Daoy (cell line): ENCODE measurements at places on chromosomes 11 and 22. TPM values are rescaled to one million over a fixed set of nuclear protein-coding genes. Genes with fewer than 3 reads are reported as not detected.

CYP2R1 gene
- total RNA-seq, result 9.8 and 20.0 TPM in 2 replicates

DNA sequence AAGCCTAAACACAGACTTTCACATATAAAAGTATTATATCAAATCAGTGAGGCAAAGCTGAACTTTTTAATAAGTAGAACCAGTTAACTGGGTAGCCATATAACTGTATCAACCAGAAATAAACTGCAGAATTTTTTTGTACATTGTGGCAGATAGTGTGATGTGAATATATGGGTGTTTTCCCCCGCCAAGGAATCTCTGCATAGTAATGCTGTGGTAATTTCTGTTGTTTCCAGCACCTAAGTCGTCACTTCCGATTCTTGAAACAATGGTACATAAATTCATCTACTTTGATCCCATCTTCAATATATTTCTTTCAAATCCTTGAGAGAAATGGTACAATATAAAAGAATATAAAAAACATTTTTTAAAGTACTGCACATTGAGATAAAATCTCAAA, 39.6 kb downstream of the NARS2 start:
- DNase-seq, result no peak

MRPL40 gene
- 46.2 and 60.5 TPM in 2 replicates for total RNA-seq

GRCh38 chr11:65288706-65289536, 25.7 kb upstream of the CDC42EP2 start:
- no peak for DNase-seq

ROBO4 gene
- total RNA-seq, result 0.69 and 3.6 TPM in 2 replicates

DNA sequence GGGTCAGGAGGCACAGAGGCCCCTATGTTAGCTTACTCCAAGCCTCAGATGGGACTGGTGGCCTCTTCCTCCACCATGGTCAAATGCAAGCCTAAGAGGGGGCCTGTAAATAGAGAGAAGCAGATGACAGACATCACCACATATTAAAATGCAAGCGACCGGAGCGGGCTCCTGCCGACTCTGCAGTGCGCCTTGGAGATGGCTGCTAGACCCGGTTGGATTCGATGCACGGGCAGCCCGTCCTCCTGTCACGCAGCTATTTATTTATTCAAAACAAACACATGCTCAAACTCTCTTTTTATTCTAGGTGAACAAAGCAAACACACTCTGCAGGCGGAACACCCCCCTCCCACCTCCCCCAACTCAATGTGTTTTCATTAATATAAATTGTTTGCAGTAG, 208.0 kb downstream of the DSCAML1 start:
- DNase-seq, result no peak

COMT gene
- 128 and 166 TPM in 2 replicates for total RNA-seq

LRRC74B gene
- total RNA-seq, result not detected in 2 replicates

GRCh38 chr11:109405671-109406070, 16.3 kb upstream of the C11orf87 start:
- no peak for DNase-seq

GRCh38 chr22:47587861-47588577, 825.6 kb downstream of the TBC1D22A start:
- no peak for DNase-seq

- peak; percentile 21 for DNase-seq
These were observed 53.4 kb upstream of the SESN3 start for GRCh38 chr11:95284057-95285052.

SOX10 gene
- total RNA-seq, result not detected in 2 replicates

GRCh38 chr11:95372097-95372656, 141.2 kb upstream of the SESN3 start:
- no peak for DNase-seq

TRMU gene
- total RNA-seq, result 60.4 and 77.4 TPM in 2 replicates

DNA sequence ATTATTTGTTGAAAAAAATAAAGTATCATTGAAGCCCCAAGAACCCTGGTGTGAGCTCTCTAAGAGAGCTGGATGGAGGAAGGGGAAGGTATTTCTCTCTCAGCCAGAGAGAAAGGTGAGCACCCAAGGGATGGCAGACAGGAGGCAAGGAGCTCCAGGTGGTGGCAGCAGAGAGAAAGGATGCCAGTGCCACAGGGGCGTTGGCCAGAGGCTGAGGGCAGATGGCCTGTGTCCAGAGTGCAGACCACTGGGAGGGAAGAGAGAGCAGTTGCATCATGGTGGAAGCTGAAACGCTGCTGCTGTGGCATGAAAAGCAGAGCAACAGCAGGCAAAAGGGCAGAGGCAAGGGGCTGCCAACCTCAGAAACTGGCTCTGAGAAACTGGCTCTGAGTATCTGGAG, 8.5 kb downstream of the SPON1 start:
- DNase-seq, result peak; percentile 53

GAL3ST1 gene
- 0.12 and 0.29 TPM in 2 replicates for total RNA-seq

GRCh38 chr11:119505071-119505470, 82.1 kb upstream of the THY1 start:
- DNase-seq, result no peak
